ENCODE measurements at places on chromosomes 11 and 22.

- no peak for DNase-seq
Measured at GRCh38 chr11:1767399-1768140, 3.8 kb upstream of the CTSD start.

DNA sequence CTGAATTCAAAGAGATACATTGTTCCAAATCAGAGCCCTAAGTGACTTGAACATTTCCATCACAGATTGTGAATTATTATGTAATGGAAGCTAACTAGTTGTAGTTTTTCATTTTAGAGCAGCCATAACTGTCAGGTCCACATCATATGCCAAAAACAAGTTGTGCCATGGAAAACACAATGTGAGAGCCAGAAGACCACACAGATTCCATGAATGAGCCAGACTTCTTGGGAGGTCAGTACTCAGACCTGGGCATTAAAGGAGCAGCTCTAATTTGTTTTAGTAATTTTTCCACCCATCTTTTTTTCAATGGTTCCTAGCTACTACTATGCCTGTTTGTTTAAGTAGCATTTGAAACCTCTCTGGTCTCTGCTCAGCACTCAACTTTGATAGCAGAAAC, 279.4 kb downstream of the FAT3 start:
- DNase-seq: no peak

DNA sequence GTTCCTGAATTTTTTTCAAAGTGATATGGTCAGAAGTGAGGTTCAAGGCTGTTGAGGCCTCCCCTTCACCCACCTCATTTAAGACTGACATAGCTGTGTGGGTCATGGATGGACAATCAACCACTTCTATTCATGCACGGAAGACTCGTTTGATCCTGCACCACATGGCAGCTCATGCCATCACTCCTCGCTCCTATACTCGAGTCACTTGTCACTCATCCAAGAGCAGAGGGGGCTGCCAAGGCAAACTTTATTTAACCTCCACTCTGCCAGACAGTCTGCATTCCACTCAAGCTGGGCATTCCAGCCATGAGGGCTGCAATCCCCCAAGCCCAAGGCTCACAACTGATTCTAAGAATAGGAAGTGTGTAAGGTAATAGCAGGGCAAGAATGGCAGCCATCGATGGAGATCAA, 34.1 kb downstream of the SNX19 start:
- no peak for DNase-seq

DNA sequence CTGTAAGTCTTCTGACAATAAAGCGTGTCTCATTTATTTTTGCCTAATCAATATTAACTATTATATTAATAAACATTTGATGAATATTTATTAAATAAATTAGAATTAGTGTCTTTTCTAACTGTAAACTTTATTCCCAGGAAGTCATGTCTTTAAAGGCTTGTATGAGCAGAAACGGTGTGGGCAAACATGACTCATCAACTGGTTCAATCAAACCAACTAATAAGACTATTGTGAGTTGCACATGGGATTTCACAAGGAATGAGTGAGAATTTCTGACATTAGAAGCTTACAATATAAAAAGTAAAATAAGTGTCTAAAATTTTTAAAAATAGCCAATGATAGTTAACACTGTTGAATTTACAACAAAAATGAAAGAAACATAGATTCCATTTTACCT, 259.2 kb upstream of the CTSC start:
- DNase-seq: no peak

DNA sequence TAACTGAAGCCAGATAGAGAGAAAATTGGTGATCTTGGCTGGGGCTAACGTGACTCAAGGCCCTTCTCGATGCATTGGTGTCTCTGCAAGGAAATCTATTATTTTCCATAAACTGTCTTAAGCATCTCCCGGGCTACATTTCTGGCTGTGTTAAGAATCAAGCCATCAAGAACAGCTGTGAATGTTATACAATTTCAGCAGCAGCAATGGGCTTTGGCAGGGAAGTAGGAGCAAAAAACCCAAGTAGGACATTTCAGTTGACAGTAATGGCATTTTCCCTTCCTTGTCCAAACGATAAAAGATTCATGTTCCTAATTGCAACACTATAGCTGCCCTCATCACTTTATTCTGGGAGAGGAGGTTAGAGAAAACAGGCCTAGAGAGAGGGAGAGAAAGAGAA, 335.0 kb downstream of the CADM1 start:
- no peak for DNase-seq

DNA sequence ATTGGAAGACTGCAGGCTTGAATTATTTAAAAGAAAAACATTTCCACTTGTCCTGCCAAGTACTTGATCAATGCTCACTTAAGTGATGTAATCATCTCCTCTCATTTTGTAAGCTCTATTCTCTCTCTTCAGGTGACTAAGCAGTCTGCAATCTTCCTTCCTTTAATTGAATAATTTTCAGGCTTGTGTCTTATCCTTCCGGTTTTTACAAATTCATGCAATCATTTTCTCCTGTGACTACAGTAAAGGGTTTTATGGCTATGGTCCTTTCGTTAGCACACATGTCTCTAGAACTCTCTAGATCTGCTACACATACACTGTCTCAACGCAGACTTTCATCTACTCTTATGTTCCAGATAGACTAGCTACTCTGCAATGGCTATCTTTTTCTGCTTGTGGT, 12.6 kb upstream of the UPB1 start:
- DNase-seq: no peak

DNA sequence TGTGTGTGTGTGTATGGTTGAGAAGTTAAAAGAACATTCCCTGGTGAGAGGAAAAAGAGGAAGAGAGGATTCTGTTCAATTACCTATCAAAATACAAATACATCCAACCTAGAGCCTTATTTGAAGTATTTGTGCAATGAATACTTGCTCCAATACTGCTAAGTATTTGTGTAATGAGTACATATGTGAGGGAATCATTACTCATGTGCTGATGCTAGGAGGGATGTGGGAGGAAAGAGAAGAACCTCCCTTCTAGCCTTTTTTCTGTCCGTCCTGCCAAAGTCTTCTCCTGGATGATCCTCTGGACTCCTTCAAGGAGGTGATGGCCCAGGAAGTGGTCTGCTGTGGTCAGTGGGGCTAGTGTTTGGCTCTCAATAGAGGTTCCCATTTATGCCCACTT, 36.0 kb upstream of the ACCSL start:
- no peak for DNase-seq

DNA sequence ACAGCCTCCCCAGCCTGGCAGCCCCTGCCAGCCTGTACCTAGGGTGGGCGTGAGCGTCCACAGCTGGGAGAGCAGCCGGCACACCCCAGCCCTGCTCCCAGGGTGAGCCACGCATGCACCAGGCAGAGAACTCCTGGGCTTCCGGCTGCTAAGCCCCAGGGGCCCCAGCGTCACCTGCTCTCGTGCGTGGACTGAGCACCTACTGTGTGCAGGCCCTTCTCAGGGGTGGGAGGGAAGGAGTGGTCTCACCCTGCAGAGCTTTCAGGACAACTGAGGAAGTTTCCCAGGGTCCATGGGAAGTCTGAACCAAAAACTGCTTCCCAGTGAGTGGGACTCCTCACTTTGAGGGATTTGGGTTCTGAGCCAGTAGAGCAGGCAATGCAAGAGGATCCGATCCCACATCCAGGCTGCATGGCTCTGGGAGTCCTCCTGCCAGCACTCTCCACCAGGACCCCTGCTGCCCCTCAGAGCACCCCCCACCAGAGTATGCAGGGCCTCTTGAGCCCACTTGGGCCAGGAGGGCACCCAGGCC, 47.1 kb upstream of the PRODH start:
- no peak for DNase-seq

DNA sequence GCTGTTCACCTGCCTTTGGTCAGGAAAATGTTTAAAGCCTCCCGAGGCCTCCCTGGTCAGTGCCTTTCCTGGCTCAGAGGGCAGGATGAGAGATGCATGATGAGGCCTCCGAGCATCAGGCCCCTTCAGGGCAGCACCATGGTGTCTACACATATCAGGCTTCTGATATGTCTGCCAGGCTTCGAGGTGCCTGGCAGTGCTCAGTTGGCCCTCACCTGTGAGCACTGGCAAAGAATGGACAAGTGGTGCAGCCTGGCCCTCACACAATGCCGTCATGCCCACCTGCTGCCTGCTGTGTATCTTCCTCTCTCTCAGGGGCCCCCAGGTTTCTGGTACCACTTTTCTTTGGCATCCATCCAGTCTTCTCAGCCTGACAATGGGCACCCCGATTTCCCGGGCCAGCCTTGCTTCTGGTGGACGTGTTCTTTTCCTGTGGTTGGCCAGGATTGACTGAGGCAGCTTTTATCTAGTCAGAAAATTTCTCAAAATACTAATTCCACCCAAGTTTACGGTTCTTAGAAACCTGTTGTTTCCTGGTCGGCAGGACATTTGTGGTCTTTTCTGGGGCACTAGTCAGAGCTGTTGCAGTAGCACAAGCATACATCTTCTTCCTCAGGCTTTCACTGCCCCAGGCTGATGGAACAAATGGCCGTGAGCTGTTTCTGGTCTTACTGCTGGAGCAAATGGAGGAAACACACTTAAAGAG, 76.8 kb upstream of the SUSD2 start:
- no peak for DNase-seq

DNA sequence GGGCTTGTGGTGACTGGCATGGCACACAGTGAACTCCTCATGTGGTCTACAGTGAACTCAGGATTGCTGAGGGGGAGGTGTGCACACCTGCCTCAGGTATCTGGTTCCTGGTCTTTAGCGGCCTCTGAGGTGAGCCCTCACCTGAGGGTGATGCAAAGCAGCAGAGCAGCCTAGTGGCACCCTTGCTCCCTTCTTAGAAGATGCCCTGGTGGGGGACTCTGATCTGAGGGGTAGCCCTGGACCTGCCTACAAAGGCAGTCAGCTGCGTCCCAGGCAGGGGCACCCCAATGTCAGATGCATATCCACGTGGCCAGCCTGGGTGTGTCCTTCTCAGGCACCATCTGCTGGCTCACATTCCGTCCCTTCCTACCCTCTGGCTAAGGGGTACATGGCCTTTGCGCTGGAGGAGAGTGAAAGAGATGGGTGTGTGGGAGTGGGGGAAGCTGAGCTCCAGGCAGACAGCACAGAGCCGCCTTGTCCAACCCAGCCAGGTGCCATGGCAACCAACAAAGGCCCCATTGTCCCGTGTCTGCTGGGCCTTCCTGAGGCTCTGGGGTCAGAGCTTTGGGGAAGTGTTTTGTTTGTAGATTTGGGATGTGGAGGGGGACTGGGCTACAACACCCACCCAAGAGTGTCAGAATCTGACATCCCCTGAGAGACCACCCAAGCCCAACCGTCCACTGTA, 5.8 kb downstream of the PLEKHB1 start:
- DNase-seq: peak; percentile 97

- no peak for DNase-seq
Measured at GRCh38 chr11:19679952-19680828, 32.4 kb upstream of the NAV2 start.

GRCh38 chr11:128294671-128295050, 292.7 kb downstream of the ETS1 start:
- DNase-seq: no peak

DNA sequence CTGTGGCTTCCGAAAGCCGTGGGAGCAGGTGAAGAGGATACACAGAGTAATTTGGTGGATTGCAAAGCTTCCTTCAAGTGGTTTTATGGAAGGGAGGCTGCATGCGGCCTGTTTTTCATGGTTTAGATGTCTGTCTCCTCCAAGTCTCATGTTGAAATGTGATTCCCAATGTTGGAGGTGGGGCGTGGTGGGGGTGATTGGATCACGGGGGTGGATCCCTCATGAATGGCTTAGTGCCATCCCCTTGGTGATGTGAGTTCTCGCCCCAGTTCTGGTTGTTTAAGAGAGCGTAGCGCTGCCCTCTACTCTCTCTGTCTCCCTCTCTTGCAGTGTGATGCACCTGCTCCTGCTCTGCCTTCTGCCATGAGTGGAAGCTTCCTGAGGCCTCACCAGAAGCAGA, 247.8 kb upstream of the B3GAT1 start:
- no peak for DNase-seq

GRCh38 chr11:61764606-61765260, 12.3 kb downstream of the MYRF start:
- no peak for DNase-seq

- DNase-seq: no peak
Measured at GRCh38 chr22:38415561-38416321, 39.3 kb downstream of the KCNJ4 start.

DNA sequence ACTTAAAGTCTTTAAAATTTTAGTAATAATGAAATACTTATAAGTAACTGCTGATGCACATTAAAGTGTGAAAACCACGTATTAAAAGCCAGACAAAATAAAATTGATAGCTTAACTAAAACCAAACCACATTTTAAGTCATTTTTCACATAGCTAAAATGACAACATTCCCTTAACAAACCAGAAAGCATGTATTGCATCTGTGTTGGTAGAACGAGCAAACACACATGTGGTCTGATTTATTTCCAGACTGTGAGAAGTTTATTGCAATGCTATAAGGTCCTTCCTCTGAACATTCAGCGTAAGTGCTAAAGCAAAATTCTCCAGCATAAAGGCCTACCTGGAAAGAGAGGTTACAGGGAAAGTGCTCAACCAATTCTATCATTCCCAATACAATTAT, 57.8 kb downstream of the ARHGAP20 start:
- DNase-seq: no peak

GRCh38 chr11:70111269-70112016, 33.3 kb downstream of the ANO1 start:
- DNase-seq: peak; percentile 53

DNA sequence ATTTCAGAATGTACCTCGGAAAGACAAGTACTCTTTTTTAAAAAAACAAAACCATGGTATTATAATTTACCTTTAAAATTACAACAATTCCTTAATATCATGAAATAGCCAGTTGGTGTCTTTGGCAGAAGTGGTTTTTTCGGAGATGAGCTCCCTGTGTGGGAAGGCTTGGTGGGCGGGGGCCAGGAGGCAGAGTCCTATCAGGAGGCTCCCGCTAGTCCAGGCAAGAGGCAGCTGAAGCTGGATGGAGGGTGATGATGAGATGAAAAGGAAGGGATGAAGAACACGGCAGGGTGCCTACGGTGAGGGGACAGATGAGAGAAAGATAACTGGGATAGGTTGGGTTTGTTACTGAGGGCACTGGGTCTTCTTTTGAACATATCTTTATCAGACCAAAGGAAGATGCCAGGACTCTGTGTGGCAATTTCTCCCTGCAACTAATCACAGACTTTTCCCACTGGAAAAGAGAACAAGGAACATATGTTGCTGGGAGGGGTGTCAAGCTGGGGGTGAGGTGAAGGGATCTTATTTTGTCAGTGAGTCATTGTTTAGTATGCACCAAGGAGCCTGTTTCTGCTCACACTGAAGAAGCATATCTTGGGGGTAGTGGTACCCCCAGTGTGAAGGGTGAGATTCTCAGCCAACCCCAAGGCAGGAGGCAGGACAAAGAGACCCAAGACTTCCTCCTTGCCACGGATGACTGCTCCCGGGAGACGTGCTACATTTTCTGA, 91.5 kb upstream of the YWHAH start:
- no peak for DNase-seq

GRCh38 chr11:58433638-58434203, 5.8 kb upstream of the OR5B2 start:
- no peak for DNase-seq

GRCh38 chr11:32584921-32585320, 1.3 kb downstream of the EIF3M start:
- no peak for DNase-seq

GRCh38 chr11:106424111-106424510, 346.6 kb downstream of the AASDHPPT start:
- no peak for DNase-seq

- DNase-seq: no peak
Measured at GRCh38 chr11:20049231-20049630, 111.0 kb downstream of the DBX1 start.

Measured in NCI-H526 (cell line).